ENCODE measurements at places on chromosomes 12 and 14.

DNA sequence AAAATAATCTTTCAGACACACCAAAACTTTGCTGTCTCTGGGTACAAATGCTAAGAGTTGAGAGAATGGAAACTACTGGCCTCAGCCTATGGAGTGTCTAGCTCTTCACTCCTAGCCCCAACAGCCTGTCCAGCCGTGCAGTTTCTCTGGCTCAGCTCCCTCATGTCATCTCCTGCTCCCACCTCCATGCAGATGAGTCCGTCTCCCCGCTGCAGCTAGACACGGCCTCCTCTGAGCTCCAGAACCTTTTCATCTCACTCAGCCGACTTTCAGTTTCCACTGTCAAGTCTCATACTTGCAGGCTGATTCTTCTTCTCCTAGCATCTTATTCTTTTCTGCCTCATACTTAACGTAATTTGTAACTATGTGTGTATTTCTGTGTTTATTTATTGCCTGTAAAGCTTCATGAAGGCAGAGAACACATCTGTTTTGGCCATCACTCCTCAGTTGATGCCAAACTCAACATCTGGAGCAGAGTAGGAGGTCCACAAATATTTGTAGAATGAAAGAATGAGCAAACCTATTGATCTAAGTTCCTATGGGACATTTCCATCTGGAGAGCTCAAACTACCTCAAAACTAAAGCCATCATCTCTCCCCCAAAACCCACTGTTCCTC, 139.8 kb upstream of the PWP1 start:
- DNase-seq, result no peak

DNA sequence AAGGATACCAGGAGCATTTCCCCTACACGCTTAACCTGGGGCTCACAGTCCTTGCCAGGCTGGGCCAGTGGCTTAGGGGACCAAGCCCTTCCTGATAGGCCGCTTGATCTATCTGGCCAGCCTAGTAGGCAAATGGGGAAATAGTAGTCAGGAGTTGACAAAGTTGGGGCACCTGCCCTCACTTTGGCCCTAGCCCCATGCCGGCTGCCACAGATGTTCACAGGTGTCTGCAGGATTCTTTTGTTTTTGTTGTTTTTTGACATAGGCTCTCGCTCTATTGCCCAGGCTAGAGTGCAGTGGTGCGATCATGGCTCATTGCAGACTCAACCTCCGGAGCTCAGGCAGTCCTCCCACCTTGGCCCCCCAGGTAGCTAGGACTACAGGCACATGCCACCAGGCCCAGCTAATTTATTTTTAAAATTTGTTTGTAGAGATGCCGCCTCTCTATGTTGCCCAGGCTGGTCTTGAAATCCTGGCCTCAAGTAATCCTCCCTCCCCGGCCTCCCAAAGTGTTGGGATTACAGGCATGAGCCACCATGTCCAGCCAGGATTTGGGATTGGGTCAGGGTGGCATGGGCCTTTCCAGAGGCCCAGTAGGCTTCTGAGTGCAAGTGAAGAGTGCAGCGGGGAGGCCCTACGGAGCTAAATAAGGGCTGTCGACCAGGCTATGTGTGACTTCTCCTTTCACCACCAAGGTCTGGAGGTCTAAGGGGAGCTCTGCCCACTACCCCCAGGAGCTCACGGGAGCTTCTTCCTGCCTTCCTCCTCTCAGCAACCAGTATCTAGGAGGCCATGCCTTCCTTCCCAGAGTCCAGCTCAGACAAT, 15.5 kb upstream of the HDAC7 start:
- DNase-seq, result no peak

- DNase-seq, result no peak
These were observed 18.6 kb downstream of the LGMN start for GRCh38 chr14:92729634-92730358.

DNA sequence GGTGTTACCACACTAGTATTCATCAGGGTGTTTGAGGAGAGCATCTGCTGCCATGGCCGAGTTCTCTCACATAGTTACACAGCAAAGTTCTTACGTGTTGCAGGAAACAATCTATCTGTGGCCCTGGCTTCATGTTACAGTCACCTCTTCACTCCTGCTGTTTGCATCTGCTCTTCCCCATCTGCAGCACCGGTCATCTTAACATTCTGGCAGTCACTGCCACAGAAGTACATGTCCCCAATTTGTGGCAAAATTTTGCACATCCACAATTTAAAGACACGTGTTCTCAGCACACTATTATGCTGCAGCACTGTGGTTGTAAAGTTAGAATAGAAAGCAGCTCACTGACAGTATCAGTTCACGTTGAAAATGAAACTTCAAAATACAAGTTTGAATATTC, 23.2 kb downstream of the MAPK1IP1L start:
- no peak for DNase-seq

DNA sequence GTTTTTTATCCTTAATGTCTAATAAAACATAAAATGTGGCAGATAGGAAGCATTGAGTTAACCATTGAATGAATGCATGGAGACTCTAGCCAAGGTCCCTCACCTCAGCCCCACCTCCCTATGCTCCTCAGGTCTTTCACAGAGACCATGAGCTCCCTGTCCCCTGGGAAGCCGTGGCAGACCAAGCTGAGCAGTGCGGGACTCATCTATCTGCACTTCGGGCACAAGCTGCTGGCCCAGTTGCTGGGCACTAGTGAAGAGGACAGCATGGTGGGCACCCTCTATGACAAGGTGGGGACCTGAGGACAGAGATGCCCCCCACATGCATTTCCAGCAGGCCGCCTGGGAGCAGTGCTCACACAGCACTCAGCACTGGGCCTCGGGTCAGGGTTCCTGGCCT, 3.4 kb downstream of the MYG1 start:
- no peak for DNase-seq

DNA sequence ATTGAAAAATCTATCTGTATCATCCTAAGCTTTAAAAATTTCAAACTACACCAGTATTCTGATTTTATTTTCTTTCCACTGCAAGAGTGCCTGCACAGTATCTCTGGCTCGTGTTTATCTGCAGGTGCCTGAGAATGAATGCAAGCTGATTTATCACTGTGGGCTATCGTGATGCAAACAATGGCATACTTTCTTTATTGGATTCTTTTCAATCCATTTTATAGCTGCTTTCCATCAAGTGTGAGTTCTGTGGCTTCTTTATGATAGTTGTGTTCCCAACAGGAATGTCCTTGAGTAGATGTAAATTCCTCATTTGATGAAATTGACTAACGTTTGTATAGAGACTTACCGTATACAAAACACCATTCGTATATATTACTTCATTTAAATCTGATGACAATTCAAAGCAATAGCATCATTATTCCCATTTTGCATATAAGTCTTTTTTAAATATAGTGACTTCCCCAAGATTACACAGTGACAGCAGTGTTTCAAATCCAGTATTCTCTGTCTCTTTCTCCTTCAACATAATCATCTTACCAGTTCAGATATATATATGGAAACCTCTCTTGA, 160.3 kb upstream of the ABCD2 start:
- DNase-seq, result no peak

DNA sequence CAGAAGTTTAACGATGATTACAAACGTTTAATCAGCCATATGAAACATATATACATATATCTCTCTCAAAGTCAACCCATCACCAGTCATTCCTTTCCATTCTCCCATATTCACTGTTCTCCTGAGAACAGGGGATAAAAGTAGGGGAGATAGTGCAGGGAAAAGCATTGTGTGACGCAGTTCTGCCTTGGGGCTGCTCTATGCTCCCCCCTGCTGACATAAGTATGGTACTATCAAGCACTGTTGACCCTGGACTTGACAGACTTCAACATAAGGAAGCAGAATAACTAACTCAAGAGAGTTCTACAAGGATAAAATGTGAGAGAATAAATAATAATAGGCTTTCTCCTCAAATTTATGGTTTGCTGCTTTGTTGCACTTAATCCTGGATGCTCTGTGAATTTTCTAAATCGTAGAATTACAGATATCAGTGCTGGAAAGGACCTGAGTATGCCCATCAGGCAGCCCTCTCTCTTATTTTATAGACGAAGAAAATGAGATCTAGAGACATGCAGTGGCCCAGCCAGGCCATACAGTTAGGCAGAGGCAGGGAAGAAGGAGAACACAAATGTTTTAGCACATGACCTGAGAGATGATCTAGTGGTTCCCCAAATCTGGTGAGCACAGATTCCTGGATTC, 87.2 kb downstream of the SCN8A start:
- peak; percentile 17 for DNase-seq

DNA sequence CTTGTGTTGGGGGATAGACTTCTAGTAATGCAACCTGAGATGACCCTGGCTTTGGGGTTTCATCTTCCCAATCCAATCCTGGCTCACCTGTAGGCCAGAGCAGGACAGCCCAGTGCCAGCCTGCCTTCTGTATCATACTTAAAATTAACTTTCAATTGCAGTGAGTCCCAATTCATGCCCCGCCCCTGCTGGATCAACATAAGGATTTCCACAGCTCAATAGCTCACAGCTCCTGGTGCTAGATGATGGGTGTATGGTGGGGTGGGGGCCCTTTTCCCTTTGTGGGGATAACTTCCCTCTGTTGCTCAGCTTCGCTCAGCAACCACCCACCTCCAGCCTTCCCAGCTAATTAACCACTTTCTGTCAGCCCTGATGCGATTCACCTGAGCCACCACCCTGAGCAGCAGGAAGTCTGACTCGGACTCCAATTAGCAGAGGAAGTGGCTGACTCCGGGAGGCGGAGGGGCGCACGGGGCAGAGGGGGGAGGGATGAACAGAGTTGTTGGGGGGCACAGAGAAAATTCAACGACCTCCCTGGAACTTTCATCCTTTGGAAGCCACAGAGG, 24.3 kb upstream of the CHGA start:
- no peak for DNase-seq

DNA sequence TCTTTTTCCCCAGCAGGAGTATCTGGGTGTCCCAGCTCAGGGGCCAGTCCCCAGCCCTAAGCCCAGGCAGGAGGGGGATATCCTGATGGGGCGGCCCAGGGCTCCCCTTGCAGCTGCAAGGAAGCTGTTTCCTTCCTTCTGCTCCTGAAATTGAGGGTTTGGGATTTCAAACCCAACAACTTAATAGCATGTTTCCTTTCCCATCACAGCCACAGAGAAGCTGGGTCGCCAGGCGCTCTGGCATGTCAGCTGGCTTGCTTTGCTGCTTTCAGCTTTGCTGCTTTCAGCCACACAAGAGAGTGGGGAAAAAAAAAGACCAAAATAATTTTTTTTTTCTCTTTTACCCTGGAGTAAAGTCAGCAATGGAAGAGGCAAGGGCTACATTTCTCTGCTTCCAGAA, 30.0 kb downstream of the HVCN1 start:
- DNase-seq, result no peak

DNA sequence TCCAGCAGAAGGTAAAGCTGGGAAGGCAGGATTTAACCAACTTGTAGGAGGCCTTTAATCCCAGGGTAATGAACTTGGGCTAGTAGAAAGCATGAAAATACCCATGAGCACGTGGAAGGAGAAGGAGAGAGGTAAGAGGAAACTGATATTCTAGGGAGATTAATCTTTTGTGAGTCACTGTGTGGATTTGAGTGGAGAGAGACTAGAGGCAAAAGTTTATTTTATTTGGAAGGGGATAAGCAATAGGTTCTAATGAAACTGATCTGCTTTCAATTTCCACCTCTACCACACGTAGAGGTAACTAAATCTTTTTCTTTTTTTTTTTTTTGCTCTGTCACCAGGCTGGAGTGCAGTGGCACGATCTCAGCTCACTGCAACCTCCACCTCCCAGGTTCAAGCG, 52.1 kb downstream of the PTPN21 start:
- no peak for DNase-seq

DNA sequence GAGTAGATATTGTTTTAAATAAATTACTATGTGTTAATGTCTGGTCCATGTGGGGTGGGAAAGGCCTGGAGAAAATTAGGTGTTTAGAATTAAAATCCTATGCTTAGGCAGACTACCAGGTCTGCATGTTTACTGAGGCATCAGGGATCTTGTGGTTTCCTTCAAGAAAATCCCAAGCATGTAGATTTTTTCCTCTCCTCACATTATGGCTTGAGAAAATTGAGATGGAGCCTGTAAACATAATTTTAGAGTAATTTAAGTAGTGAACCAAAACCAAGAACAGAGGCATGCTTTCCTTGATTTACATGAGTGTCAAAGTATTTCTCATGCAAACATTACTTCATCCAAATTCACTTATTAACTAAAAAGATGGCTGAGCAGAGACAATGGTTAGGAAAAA, 823.7 kb downstream of the AACS start:
- no peak for DNase-seq

GRCh38 chr14:53670701-53671100, 285.9 kb downstream of the BMP4 start:
- no peak for DNase-seq

GRCh38 chr12:34288963-34289345, 266.7 kb downstream of the ALG10 start:
- no peak for DNase-seq

DNA sequence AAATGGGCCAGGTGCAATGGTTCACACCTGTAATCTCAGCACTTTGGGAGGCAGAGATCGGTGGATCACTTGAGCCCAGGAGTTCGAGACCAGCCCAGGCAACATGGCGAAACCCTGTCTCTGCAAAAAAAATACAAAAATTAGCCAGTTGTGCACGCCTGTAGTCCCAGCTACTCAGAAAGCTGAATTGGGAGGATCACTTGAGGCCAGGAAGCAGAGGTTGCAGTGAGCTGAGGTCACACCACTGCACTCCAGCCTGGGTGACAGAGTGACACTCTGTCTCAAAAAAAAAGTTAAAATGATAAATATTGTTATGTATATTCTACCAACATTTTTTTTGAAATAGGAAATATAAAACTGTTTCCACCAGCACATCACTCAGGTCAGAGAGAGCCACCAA, 64.9 kb downstream of the NDUFA12 start:
- DNase-seq, result no peak

- no peak for DNase-seq
These were observed 16.7 kb upstream of the RIC8B start for GRCh38 chr12:106757623-106758348.

DNA sequence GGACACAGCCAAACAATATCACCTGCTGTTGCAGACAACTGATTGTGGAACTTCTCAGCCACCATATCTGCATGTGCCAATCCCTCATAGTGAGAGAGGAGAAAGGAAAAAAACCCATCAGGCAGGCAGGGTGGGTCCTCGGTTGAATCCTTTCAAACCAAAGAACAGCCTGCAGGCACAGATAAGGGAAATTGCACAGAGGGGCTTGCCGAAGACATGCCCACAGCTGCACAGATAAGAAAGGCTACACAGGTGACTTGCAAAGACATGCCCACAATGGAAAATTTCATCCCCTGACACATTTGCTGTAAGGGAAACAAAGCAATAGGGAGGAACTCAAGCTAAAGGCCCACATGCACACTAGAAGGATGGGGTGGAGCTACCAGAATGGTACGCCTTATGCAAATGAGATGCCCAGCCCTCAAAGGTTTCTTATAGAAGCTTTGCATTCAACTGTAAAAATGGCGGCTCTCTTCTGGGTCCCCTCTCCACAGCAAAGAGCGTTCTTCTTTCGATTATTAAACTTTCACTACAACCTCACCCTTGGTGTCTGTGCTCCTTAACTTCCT, 170.0 kb upstream of the TMPO start:
- no peak for DNase-seq

- no peak for DNase-seq
These were observed 16.4 kb upstream of the ESPL1 start for GRCh38 chr12:53251477-53252348.

- no peak for DNase-seq
These were observed 11.8 kb upstream of the OR6S1 start for GRCh38 chr14:20652996-20653975.

- no peak for DNase-seq
These were observed 113.6 kb downstream of the DAD1 start for GRCh38 chr14:22475381-22475780.

- DNase-seq, result no peak
These were observed 73.5 kb downstream of the RIN3 start for GRCh38 chr14:92586963-92587699.

Data from NCI-H2081 treated with DMSO at 0.1 percent for 48 hours (cell line).